ENCODE measurements at places on chromosomes 6 and 20.

DNA sequence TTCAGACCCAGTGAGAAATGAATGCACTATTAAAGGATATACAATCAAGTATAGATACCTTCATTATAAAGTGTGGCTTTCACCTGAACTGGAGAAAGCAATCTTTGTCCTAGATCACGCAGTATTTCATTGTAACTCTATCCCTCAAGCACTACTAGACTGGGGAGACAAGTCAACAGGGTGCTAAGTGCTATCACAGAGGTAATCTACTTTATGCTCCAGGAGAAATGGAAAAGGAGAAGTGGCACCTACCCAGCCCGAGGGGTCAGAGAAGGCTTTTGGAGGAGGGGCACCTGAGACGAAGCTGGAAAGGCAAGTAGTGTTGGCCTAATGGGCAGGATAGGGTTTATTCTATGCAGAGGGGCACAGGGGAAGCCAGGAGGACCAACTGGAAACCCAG lies 17.1 kb downstream of the ZHX3 start:
- DNase-seq, result no peak

GRCh38 chr20:52496191-52496590 lies 304.6 kb upstream of the ZFP64 start:
- DNase-seq, result no peak

DNA sequence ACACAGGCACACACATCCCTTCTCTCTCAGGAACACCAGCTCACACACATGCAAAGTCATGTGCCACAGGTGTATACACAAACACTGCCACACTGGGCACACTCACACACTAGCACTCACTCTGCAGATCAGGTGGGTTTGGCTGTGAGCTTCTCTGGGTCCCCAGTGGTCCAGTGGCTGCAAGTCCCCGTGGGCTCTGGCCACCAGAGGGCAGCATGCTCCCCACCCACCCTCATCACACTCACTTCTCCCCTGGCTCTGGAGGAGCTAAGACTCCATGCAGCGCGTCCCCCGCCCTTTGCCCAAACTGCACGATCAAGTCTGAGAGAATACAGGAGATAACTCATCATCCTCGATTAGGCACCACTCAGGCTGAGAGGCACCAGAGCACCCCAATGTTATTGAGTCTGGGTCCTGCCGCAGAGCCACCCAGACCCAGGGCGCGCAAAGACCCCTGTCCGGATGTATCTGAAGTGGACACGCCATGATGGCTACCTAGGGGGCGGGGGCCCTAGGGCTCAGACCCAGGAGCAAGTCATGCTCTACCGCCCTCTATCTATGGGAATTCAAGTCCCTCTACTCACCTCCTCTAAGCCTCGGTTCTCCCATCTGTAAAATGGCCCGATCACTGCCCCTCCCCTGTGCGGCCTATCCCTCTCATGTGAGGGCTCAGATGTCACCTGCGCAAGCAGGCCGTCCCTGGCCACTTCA lies 90.5 kb downstream of the GRM4 start:
- DNase-seq, result peak; percentile 66

- DNase-seq, result no peak
These were observed 86.2 kb downstream of the RAMACL start for GRCh38 chr6:166500246-166500645.

DNA sequence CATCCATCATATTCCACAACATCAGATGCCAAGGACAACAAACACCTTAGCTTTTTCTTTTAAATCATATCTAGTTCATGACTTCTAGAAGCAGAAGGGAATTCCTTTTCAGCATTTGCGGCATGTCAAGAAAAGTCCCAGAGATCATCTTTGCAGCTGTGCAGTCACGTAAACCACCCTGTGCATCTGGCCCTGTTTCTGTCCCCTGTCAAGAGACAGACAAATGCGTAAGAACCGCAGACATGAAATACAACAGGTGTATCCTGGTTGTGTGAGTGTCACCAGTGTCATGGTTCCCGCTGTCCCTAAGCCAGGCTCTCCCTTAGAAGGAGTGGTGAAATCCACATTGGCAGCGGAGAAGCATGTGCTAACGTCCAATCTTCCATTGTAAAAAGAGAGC lies 28.1 kb downstream of the LY86 start:
- no peak for DNase-seq

GRCh38 chr6:169168302-169168630 lies 85.4 kb downstream of the THBS2 start:
- DNase-seq, result no peak

GRCh38 chr20:8155229-8155628 lies 23.2 kb downstream of the PLCB1 start:
- no peak for DNase-seq

GRCh38 chr6:122676688-122677087 lies 66.5 kb downstream of the PKIB start:
- DNase-seq, result no peak

DNA sequence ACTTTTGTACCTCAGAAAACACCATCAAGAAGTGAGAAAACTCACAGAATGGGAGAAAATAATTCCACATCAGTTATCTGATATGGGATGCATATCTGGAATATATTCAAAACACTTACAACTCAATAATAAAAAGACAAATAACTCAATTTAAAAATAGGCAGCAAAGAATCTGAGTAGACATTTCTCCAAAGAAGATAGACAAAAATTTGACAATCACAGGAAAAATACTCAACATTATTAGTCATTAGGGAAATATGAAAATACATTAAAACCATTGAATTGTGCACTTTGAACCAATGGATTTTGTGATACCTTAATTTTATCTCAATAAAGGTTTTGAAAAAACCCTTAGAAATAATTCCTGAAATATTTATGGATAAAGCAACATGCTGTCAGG lies 36.9 kb upstream of the STMND1 start:
- DNase-seq, result no peak

GRCh38 chr6:140002396-140003022 lies 628.1 kb upstream of the CITED2 start:
- DNase-seq, result no peak

DNA sequence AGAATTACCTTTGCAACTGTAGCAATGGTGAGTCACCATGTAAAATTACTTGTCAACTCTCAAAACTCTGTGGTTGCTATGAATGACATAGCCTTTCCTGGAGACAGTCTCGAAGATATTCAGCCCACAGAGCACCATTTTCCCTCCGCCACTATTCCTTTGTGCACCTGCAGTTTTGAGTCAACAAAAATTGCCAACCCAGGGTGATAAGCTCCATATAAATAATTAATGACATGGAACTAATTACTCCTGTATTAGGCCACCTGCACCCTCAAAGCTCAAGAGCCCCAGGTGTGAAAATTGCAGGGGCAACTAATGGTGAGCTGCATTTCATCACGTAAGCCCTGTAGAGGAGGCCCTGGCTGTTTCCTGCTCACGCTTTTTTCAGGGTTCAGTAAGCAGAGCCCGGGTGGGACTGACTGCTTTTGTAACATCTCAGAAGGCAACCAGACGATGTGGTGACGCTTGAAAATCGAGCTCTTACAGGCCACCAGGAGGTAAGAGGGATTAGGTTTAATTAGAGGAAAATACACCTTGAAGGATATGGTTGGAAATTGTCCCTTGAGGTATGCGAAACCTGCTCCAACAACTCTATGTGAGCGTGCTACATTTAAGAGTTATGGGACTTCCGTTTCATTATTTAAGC lies 70.8 kb downstream of the BMP2 start:
- DNase-seq, result peak; percentile 67
